ENCODE measurements at places on chromosomes 2 and 18.

DNA sequence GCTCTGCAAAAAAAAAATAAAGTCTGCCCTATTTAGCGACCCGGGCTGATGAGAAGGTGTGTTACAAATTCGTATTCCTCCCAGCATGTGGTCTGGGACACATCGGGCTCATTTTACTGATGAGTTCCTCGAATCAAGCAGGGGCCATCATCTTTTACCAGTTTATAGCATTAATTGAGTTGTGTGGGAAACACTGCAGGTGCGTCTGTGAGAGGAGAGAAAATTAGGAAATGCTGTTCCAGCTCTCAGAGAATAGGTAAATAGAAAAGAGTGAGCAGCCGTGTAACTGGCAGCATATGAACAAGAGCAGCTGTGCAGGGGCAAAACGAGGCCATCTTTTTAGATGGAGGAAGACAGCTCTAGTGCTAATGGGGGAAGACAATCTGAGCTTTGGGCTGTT is 216.7 kb downstream of the SETBP1 start:
- DNase-seq: no peak

GRCh38 chr18:46402396-46402795 is 254.6 kb downstream of the LOXHD1 start:
- no peak for DNase-seq

DNA sequence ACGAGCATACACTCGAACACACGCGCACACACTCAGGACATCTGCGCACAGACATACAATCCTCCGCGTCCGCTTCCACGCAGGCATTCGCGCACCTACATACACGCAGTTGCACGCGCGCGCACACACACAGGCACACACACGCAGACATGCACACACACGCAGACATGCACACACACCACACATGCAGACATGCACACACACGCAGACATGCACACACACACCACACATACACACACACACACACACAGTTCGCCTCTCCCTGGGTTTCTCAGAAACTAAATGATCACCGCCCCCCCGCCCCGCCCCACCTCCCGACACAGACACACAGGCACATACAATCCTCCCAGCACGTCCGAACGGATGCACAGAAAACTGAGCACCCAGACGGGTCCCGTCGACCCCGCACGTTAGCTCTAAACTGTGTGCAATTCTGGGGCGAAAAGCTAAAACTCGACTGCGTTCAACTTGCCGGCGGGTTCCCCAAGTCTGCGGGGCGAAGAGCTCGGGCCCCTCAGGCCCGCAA is 1.0 kb downstream of the EPHA4 start:
- no peak for DNase-seq

- DNase-seq: no peak
Observed at GRCh38 chr2:28336264-28336980, 56.2 kb upstream of the FOSL2 start.

- no peak for DNase-seq
Observed at GRCh38 chr18:45441110-45441847, 174.0 kb upstream of the SLC14A2 start.

DNA sequence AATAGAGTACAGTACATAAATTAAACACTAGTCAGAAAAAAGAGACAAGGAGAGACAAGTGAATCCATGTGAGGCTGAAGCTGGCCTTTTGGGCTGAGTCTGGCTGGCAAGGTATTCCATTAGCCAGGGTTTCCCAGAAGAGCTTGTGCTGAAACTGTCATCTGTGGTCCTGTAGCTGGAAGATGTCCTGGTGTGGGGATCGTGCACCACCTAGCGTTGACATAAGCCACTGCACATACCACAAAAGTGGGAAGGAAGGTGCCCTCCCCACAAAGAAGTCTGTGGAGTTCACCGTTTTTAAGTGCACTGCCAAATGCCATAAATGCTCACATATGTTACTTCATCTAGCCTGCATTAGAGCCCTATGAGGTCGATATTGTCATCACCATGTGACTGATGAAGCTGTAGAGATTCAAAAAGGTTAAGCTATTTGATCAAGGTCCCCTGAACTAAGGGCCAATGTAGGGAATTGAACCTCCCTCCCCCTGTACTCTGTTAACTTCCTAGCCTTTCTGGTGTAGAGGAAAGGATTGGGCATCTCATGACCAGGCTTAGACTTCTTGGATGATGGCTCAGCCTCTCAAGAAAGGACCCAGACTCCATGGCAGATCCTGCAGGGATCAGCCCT is 31.9 kb upstream of the GALNT14 start:
- DNase-seq: peak; percentile 1

GRCh38 chr18:57026316-57026715 is 120.6 kb upstream of the BOD1L2 start:
- DNase-seq: no peak

- DNase-seq: no peak
Observed at GRCh38 chr2:155485141-155485842, 786.8 kb downstream of the KCNJ3 start.

GRCh38 chr2:240238201-240238600 is 97.7 kb upstream of the OTOS start:
- no peak for DNase-seq

DNA sequence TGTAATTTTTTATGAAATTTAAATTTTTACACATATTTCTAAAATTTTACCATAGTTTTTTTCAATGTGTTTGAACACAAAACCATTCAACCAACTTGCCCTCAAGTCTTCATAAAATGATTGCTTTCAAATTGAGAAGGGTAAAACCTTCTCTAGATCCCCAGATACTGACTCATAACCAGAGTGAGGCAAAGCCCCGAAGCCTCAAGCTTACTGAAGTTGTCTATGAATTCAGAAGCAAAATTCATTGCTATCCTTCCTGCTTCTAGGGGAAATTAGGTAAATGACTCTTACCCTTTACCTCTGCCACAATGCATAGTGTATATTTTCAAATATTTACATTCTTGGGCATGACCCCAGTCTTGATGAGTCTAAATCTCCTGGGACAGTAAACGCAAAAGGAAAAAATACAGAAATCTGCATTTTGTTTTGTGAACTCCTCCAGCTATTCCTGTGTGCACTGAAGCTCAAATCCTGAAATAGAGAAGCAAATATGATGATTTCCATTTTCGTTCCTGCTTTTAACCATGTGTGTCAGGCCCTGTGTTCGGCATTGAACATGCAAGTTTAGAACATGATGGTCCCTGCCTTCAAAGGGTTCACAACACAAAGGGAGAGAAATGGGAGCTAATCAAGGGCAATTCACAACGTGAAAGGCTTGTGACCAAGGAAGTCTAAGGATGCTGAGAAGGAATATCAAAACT is 246.3 kb downstream of the SUCLG1 start:
- DNase-seq: no peak

GRCh38 chr2:183579686-183580085 is 455.4 kb downstream of the NUP35 start:
- DNase-seq: no peak

GRCh38 chr18:72391427-72391826 is 152.7 kb downstream of the CBLN2 start:
- no peak for DNase-seq

DNA sequence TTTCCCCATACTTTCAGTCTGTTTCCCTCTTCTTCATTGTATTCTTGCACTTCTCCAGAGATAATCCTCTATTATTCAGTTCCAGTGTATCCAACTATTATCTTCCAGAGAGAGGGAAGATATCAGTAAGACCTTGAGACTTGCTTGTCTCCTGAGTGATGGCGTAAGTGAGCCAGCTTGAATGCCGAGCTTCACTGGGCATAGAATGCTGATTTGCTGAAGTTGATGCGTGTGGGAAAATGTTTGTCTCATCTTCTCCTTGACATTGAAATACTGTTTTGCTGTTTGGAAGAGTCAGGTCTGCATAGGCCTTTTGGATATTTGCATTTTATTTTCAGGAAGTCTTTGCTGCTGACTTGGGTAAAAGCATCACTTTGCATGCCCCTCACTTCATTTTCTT is 41.1 kb upstream of the MGAT5 start:
- no peak for DNase-seq
